Activated CD8-positive, alpha-beta T cell treated with anti-CD3 and anti-CD28 coated beads, Interleukin-2, amount 10 ng/mL, durations not matched to agents 7 days and 5 days (primary cell): ENCODE measurements at places on chromosomes 16 and 17.

- no peaks in the 10 kb centered on the region for H3K27me3 ChIP-seq
- no peaks in the 10 kb centered on the region for H3K4me1 ChIP-seq
- H3K36me3 ChIP-seq, result no peaks in the 10 kb centered on the region
- no peak for DNase-seq
- no peak overlapping the region for H3K4me3 ChIP-seq
Observed at GRCh38 chr16:49344401-49344800, 29.2 kb upstream of the C16orf78 start.

GRCh38 chr17:3511852-3512504 lies 36.2 kb downstream of the ASPA start:
- DNase-seq, result no peak
- no peaks in the 10 kb centered on the region for H3K4me1 ChIP-seq
- H3K27me3 ChIP-seq, result no peaks in the 10 kb centered on the region

- no peak for DNase-seq
- no peak overlapping the region for H3K27ac ChIP-seq
- no peak overlapping the region for H3K4me3 ChIP-seq
- H3K36me3 ChIP-seq, result no peaks in the 10 kb centered on the region
Observed at GRCh38 chr17:65457183-65457582, 104.3 kb downstream of the AXIN2 start.

DNA sequence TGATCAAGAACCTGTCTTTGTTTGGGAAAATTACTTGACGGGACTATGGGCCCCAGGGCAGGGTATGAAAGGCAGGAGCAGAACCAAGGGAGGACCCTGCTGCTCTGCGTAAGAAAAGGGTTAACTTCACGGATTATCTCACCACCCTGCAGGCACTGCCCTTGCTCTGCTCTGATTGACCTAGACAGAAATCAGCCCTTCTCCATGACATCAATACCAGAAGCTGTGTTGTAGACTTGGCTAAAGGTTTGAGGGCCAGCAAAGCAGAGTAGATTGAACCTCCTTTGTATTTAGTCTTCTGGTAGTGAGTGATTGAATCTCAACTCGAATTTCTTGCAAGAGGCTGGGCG lies 52.9 kb upstream of the ETV4 start:
- no peaks in the 10 kb centered on the region for H3K36me3 ChIP-seq
- peaks cover 1% of the 10 kb centered on the region for H3K27me3 ChIP-seq
- no peak for DNase-seq
- no peak overlapping the region for H3K27ac ChIP-seq
- H3K4me1 ChIP-seq, result no peaks in the 10 kb centered on the region

GRCh38 chr16:88836791-88837190 lies 20.0 kb downstream of the GALNS start:
- no peak for DNase-seq
- H3K4me3 ChIP-seq, result no peak overlapping the region
- no peaks in the 10 kb centered on the region for H3K36me3 ChIP-seq

DNA sequence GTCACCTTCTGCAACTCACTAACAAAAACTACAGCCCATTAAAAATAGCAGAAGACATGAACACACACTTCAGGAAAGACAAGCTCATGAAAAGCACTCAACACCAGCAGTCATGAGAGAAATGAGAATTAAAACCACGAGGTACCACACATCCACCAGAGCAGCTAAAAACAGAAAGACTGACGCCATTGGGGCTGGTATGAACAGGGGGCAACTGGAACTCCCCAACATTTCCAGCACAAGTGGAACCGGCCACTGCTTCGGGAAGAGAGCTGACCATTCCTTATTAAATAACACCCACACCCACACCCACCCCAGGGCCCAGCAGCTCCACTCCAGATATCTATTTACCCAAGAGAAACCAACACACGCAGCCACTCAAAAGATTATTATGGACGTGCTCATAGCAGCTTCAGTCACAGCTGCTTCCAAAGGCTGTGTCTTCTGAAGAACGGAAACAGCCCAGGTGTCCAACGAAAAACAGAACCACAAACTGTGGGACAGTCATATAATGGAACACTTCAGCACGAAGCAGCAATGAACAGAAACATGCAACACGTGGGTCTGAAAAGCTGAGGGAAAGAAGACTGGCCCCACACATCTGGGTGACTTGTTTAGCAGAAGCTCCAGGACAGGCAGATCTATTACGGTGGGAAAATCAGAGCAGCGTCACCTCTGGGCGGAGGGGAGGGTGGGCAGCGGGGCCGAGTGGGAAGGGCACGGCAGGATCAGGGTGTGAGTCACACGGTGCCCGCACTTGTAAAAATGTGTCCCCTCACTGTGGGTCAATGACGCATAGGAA lies 41.1 kb downstream of the KLHDC4 start:
- no peak overlapping the region for H3K27ac ChIP-seq
- H3K4me1 ChIP-seq, result peaks cover 5% of the 10 kb centered on the region
- peaks cover 55% of the 10 kb centered on the region for H3K36me3 ChIP-seq
- no peaks in the 10 kb centered on the region for H3K27me3 ChIP-seq
